ENCODE measurements at places on chromosomes 5 and 9. TPM values are rescaled to one million over a fixed set of nuclear protein-coding genes. Genes with fewer than 3 reads are reported as not detected.

DMRT3 gene
- not detected for total RNA-seq

NIM1K gene
- total RNA-seq = 0.15 TPM

SLCO6A1 gene
- total RNA-seq = not detected

TXNDC8 gene
- not detected for total RNA-seq

PNPLA7 gene
- 0.60 TPM for total RNA-seq
